LNCaP clone FGC (cell line): ENCODE measurements at places on chromosomes 3 and 15.

GRCh38 chr3:78867409-78868372, 900.1 kb downstream of the ROBO1 start:
- no peak for DNase-seq

- no peak for DNase-seq
These were observed 18.4 kb downstream of the GYG1 start for GRCh38 chr3:149009732-149010131.

GRCh38 chr3:46489875-46490274, 7.9 kb upstream of the RTP3 start:
- no peak for DNase-seq

DNA sequence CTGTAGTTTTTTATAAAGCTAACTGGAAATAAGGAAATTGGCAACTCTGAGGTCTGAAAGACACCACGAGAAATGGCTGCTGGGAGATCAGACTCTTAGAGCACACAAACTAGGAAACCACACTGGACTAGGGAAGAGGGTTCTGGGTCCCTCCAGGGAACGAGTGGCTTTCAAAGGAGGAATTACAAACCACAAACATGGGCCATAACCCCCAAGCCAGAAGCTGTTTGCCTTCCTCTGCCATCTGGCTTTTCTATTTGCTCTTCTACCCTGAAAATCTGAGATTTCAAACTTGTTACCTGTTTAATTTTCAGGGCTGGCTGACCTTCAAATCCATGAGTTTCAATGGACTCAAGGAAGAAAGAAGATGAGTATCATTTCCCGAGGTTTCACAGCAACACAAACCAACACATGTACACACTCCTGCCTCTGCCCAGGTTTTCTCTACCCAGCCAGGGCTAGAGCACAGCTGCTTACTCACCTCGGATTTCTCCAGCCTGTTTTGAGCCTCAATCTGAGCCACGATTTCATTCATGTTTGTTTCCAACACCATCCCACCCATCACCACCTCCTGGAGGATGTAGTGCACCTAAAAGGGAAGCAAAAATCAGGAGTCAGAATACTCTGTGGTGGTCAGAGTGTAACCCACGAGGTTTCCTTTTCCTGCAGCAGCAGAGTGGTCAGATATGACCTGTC, 22.6 kb upstream of the ANPEP start:
- no peak for DNase-seq

DNA sequence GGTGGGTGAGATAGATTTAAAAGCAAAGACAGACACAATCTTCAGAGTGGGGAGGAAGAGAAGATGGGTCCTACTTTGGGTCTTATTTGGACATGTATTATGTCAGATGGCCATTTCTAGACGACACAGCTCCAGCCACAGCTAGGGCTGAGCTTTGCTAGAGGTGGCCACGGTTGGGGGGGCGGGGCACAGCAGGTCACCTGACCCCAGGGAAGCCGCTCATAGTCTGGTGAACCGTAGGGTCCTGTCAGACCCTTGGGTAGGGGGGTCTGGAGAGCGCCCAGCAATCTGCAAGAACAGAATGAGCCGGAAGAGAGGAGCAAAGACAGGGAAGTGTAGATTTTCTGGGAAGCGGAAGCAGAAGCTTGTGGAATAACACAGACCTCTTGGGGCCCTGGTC, 6.6 kb downstream of the EPB42 start:
- no peak for DNase-seq

DNA sequence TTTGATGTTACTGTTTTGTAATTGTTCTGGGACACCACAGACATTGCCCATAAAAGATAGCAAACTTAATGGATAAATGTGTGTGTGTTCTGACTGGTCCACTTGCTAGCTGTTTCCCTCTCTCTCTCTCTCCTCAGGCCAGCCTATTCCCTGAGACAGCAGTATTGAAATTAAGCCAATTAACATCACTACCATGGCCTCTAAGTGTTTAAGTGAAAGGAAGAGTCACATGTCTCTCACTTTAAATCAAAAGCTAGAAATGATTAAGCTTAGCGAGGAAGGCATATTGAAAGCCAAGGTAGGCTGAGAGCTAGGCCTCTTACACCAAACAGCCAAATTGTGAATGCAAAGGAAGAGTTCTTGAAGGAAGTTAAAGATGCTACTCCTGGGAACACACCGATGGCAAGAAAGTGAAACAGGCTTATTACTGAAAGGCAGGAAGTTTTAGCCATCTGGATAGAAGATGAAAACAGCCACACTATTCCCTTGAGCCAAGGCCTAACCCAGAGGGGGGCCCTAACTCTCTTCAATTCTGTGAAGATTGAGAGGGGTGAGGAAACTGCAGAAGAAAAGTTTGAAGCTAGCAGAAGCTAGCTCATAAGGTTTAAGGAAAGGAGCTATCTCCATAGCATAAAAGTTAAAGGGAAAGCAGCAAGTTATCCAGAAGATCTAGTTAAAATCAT, 295.1 kb downstream of the CHST2 start:
- no peak for DNase-seq

DNA sequence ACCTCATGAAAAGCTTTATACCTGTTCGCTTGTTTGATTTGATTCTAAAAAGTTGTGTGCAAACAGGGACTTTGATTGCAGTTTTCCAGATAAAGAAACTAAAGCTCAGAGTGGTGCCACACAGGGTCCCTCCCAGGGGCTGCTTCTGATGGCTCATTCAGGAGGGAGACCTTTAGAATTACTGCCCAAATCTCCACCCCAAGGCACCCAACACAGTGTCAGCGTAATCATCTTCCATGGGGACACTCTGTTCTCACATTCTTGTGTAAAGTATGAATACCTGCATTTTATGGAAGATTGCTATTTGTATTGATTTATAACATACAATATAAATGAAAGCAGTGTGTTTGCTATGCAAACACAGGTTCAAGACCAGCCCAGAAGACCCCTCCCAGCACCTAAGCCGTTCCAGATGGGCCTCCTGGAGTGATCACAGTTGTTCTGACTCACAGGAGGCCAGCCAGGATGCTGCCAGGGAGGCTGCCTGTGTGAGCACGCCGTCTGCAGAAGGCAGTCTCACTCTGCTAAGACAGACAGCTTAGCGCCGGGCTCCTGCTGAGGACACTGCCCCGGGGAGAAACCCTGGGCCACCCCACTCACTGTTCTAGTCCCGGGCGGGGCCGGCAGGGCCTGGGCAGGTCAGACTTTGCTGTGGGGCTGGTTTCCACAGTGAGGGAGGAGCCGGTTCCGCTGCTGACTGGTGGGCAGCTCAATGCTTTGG, 185.6 kb downstream of the FAM43A start:
- DNase-seq: peak; percentile 98

DNA sequence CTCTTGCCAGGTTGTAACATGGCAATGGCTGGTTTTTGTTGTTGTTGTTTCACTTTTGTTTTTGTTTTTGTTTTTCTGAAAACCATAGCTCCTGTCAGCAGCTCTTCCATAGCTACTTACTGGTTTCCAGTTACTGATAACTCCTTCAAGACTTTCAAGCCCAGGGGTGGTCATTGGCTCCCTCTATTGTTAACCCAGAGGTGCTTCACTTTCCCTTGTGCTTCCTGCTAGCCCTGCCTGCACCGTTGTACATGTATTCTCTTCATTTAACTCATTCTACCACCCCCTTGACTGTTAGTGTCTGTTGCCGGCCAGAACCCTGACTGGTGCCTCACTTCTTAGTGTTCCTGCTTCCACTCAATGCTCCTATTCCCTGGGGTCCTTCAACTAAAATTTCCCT, 4.2 kb upstream of the TRAT1 start:
- DNase-seq: peak; percentile 30

DNA sequence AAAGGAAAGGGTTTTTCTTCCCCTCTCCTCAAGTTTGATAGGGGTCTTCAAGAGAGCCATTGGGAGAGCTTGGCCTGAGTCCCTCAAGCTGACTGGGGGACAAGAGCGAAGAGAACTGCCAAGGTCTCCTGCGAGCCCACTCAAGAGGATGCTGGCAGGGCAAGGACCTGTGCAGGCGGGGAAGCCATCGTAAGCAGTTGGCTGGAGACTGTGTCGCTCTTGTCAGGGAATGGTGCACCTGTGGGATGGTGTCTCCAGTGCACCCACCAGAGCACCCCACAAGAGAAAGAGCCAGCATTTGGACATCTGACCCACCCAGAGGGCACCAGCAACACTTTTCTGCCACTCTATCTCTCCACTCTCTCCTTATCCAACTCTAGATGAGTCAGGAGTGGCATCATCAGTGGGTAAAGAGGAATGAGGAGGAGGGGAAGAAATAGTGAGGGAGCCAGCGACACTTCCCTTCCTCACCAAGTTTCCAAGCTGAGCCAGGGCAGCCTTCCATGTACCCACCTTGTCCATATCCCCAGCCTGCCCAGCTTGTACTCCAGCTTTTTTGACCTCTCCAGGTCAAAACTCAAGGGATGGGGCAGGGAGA, 13.6 kb upstream of the XIRP1 start:
- DNase-seq: no peak

DNA sequence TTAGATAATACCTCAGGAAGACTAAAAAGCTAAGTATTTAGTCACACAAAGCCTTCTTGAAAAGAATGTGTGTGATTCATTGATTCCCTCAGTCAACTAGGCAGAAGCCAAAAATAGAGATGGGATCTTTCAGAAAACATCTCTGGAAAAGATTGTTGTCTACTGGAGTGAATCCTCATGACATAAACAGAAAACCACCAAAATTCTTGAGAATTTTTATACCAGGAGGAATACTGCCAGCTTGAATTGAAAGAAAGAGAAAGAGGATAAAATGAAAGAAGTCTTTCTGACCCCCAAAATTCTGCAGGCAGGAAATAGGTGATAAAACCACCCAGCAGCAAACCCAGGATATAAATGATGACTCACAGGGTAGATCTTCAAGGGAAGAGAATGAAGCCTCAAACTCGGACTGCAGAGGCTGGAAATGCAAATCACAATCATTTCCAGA, 363.1 kb upstream of the PLSCR5 start:
- no peak for DNase-seq

DNA sequence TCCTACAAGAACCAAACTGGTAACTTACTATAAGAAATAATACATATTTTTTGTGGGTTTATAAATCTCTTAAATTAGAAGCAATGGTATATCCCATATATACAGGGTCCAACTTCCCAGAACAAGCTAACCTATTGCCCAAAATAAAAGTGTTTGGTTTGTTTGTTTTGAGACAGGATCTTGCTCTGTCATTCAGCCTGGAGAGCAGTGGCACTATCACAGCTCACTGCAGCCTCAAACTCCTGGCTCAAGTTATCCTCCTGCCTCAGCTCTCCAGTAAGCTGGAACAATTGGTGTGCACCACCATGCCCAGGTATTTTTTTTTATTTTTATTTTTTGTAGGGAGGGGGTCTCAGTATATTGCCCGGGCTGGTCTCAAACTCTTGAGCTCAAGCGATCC, 135.4 kb downstream of the TFDP2 start:
- no peak for DNase-seq

DNA sequence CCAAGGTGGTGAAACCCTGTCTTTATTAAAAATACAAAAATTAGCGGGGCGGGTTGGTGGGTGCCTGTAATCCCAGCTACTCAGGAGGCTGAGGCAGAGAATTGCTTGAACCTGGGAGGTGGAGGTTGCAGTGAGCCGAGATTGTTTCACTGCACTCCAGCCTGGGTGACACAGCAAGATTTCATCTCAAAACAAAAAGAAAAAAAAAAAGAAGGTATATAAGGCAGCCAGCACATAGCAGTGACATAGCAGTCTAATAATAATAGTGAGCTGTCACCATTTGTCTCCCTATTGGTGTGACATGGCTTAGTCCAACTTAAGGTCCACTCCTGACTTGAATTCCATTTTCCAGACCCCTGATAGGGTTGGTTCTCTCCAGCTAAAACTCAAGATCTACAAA, 8.8 kb upstream of the LACTB start:
- no peak for DNase-seq

- DNase-seq: no peak
These were observed 853.7 kb downstream of the MCTP2 start for GRCh38 chr15:95085056-95085455.

DNA sequence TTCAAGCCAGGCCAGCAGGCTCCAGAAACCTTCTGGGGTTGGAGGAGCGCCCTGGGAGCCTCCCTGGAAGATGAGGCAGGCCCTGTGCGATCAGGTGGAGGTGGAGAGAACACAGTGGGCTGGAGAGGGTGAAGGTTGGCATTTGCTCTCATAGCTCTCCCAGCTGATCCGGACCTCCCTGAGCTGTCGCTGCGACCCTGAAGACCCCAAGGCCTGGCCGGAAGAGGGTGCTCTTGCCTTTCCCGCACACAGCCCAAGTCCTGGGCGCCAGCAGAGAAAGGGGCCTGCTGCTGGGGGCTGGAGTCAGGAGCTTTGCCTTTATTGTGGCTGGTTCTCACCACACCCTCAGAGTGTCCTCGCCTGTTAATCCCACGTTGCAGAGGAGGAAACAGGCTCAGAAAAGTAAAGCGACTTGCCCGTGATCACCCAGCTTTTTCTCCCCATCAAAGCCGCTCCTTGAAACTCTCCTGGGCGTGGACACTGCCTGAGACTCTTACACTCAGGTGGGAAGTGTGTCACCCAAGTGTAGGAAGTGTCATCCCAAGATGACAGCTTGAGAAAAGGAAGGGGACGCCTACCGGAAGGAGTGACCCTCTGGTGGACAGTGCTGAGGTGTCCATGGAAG, 8.6 kb upstream of the RPL29 start:
- DNase-seq: no peak
